ENCODE measurements at places on chromosomes 3 and 15.

GRCh38 chr3:98534734-98535133 lies 3.0 kb downstream of the GPR15 start:
- DNase-seq, result no peak

DNA sequence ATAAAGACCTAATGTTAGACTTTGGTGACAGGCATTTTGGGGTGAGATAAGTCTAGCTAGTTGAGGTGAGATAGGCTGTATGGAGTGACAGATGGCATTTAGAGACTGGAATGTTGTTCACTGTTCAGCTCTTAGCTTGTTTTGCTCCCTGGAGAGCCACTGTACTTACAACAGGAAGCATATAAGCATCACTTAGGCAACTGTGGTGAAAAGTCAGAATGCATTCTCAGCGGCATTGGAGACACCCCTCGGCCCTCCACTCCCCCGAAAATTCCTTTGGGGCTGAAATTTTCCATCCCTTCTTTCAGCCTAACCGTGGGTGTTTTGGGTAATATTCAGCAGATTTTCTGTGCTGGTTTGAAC lies 73.4 kb downstream of the SLCO3A1 start:
- DNase-seq, result no peak

DNA sequence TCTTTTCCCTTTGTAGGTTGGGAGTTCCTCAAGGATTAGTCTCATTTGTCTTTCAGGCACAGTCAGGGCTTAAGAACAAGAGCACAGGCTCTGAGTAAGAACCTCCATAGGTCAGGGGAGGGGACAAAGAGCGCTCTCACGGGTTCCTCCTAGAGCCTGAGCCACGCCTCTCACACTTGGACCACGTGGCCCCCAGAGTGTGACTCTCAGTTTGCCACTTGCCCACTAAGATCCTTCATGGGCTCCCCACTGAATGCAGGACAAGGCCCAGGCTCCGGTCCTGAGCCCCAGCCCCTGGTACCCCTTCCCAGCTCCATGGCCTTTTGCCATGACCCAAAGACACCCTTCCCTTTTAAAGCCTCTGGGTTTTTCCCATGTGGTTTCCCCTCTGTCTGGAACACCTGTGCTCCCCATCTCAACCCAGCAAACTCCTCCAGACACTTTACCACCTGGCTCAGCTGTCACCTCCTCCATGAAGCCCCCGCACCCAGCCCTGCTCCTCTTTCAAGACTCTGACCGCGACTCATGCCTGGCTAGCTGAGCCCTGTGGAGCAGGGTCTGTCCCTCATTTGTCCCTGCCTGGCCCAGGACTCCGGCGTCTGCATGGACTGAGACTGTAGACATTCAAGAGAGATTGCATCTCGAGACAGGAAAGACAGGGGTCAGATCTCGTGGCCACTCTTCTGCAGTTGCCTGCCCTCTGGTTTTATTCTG lies 32.7 kb downstream of the IQSEC1 start:
- peak; percentile 27 for DNase-seq

DNA sequence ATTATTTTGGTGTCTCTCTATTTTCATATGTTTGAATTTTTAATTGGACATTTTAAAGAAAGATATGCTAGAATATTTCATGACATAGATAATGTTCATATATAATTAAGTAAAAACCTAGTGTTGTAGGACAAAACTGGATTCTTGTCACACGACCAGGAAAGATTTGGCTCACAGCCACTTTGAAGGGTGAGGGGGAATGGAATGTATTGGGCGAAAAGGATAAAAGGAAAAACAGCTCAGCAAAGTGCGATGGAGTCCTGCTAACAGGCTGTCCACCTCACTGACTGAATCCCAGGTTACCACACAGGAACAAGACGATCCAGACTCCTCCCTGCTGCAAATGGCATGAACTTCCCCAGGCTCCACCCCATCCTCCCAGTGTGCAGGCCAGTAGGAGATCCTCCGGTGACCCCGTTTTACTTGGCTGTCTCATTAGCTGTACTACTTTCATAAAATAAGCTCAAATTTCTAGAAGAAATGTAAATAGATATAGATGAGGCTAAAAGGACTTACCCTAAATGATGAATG lies 186.2 kb downstream of the CD47 start:
- no peak for DNase-seq

DNA sequence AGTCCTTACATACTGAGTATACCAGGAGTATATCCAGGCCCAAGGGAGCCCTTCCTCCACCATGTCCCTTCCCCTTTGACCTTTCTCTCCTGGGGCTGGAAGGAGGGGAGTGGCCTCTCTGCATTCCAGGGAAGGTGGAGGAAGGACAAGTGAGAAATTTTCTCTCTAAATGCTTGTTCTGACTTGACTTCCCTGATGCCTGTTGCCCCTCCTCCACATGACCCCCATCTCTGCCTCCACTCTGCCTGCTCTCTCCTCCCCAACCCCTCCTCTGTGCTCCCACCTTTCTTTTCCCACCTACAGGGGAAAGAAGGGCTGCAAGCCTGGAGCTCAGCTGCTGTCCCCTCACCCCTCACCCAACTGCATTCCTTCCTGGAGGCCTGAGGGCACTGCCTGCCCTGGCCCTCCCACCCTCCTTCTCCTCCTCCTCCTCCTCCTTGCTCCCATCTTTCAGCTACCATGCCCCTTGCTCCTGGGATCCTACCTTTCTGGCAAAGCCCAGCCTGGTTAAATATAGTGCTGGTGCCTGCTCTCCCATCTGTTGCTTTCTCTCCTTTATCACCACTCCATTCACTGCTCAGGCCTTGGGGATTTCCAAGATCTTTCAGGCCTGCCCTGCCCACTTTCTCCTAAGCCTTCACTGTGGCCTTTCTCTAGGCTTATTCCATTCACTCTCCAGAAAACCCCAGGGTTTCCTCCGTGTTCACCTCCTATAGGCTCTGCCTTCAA lies 8.5 kb upstream of the DAG1 start:
- DNase-seq, result no peak

- DNase-seq, result no peak
Measured at GRCh38 chr15:86155551-86155950, 75.9 kb downstream of the AGBL1 start.

GRCh38 chr3:50322386-50323091 lies at the start of gene HYAL2:
Gene HYAL2 (minus strand): TSS chr3:50322745. CDS start chr3:50320489, 2,256 bp downstream.
- DNase-seq, result no peak

- no peak for DNase-seq
Measured at GRCh38 chr3:58973796-58974195, 76.0 kb downstream of the CFAP20DC start.

- DNase-seq, result no peak
Measured at GRCh38 chr3:82085356-82085755, 323.9 kb upstream of the GBE1 start.

GRCh38 chr3:194871864-194872668 lies 186.4 kb downstream of the FAM43A start:
- no peak for DNase-seq

DNA sequence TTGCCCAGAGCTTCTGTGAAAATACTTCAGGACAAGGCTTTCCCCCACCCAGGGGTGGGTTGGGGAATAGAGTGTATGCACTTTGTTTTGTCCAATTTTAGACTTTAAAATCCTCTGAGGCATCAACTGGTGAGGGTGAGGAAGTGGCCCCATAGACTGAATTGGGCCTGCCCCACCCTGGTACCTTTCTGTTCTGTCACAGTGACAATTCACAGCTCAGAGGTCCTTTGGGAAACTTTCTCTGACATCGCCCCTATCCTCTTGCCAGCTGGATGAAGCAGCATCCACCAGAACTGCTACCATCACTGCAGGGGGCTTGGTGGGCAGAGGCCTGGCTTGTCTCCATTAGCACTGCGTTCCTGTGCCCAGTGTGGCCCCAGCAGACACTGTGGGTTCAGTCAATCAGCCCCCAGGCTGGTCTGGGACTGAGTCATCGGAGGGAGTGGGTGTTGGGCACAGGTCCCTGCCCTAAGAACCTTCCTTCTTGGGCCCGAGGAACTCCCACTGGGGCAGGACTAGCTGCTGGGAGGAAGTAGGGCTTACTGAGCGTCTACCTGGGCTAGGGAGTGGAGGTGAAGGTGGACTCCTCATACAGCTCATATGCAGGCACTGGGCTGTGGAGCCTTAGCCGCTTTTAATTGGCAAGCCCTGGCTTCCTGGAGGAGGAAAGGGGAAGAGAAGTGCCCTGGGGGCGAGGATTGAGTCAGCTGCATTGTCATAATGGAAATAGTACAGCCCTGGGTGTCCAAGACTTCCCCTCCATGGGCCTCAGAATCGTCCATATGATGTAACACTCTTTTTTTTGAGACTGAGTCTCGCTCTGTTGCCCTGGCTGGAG lies 1.5 kb upstream of the PPM1M start:
- DNase-seq, result peak; percentile 52

GRCh38 chr15:58331913-58332675 lies 99.7 kb upstream of the LIPC start:
- DNase-seq, result peak; percentile 94

- DNase-seq, result no peak
Measured at GRCh38 chr3:87621667-87622066, 345.3 kb upstream of the POU1F1 start.

GRCh38 chr3:196932600-196932999 lies 9.7 kb downstream of the NCBP2 start:
- DNase-seq, result no peak

GRCh38 chr3:57556459-57557084 lies 498 bp downstream of the PDE12 start:
- DNase-seq, result no peak

DNA sequence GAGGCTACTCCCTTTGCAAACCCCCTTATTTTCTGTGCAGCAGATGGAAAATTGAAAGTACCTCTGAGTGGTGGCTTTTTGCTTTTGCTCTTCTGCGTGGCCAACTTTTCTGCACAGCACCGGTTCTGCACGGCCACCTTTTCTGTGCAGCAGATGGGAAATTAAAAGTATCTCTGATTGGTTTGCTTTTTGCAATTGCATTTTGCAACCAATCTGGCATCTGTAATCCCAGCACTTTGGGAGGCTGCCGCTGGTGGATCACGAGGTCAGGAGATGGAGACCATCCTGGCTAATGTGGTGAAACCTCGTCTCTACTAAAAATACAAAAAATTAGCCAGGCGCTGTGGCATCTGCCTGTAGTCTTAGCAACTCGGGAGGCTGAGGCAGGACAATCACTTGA lies 79.5 kb upstream of the CHMP2B start:
- no peak for DNase-seq

- DNase-seq, result no peak
Measured at GRCh38 chr15:42359249-42359648, at the start of gene CAPN3. Gene CAPN3 (plus strand): TSS chr15:42359501. CDS start chr15:42359806, 305 bp downstream.

- DNase-seq, result no peak
Measured at GRCh38 chr3:45426161-45426560, 37.8 kb downstream of the LARS2 start.
